Hepatocyte (in vitro differentiated cells): ENCODE measurements at places on chromosomes 7 and 10. TPM values are rescaled to one million over a fixed set of nuclear protein-coding genes. Genes with fewer than 3 reads are reported as not detected.

ERVW-1 gene
- polyA plus RNA-seq, result 0.23 TPM in 1 of 2 replicates, not detected in the other

LIPF gene
- polyA plus RNA-seq, result not detected in 2 replicates

SRRM3 gene
- 2.3 and 3.1 TPM in 2 replicates for polyA plus RNA-seq

RSU1 gene
- polyA plus RNA-seq, result 52.3 and 55.5 TPM in 2 replicates

EN2 gene
- 0.17 and 0.24 TPM in 2 replicates for polyA plus RNA-seq

TMEM273 gene
- 1.9 TPM in 1 of 2 replicates, not detected in the other for polyA plus RNA-seq

HECW1 gene
- polyA plus RNA-seq, result 1.5 and 4.0 TPM in 2 replicates

PIP4K2A gene
- 15.1 and 16.5 TPM in 2 replicates for polyA plus RNA-seq

MORN4 gene
- polyA plus RNA-seq, result 15.6 and 18.4 TPM in 2 replicates

DNA sequence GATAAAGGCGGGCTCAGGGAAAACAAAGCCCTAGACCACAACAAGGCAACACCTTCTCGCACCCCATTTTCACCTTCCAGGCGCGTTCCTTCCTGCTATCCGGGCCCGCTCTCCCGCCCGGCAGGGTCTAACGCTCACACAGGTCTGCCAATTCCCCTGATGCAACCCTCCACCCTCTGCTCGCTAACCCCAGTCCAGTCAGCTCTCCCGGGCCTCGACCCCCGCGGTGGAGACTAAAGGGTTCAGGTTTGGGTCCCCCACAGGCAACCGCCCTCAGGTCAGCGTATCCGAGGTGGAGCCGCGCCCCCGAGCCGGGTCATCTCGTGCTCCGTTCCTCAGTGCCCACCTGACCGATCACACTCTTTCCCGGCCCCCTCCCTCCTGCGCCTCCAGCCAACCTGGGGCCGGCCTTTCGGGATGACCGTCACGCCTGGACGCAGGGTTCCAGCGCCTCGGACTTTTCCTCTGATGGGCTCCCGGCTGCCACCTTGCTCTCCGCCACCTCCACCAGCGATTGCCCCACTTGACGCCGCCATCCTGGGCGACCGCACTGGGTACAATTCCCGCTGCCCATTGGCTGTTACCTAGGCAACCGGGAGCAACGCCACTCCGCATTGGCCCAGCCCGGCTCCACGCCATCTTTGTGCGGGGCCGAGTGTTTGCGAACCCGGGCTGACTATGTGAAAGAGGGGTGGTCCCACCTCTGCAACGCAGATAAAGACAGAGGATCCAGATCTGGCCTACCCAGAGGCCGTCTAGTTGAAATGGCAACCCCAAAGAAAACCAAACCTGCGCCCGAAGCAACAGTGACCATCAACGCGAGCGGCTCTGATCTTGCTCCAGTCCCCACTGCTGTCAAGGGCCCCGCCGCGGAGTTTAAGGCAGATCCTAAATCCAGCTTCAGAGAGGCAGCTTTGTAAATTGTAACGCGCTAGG lies at the start of gene MORN4:
TSS of gene MORN4 (minus strand) at position 552 of the 936 bp plus-strand sequence. CDS start 13,847 bp downstream, outside the sequence.
- DNase-seq, result peak; percentile 96

GRCh38 chr7:100588438-100588837 lies 2.3 kb downstream of the FBXO24 start:
- DNase-seq, result peak; percentile 23

DNA sequence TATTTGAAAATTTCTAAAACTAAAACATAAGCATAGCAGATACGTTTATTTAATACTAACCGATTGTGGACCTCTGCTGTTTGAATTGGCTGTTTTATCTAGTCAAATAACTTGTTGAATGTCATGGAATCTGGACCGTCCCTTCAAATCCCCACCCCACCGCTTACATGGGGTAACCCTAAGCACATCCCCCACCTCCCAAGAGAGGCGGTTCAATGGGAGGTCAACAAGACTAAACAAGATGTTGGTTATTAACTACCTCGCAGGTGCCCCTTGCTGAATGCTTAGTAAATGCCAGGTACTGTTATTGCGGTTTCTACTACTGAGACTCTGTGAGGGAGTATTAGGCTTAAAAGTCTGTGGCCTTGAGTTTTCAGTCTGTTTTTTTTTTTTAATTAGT lies 70.9 kb downstream of the DAGLB start:
- DNase-seq, result peak; percentile 45

- DNase-seq, result no peak
These were observed 56.2 kb downstream of the GPR26 start for GRCh38 chr10:123722351-123722750.

- DNase-seq, result no peak
These were observed 20.6 kb downstream of the CLRN3 start for GRCh38 chr10:127872011-127872761.

DNA sequence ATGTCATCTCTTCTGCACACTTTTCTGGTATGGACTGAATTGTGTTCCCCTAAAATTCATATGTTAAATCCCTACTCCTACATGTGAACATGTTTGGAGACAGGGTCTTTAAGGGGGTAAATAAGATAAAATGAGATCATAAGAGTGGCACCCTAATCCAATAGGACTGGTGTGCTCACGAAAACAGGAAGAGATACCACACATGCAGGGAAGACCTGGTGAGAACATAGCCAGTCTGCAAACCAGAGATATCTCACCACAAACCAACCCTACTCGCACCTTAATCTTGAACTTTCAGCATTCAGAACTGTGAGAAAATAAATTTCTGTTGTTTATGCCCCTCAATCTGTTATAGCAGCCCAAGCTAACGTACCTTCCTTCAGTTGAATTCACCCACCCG lies 51.8 kb downstream of the VWDE start:
- DNase-seq, result no peak
